ENCODE measurements at places on chromosomes 6 and 20.

DNA sequence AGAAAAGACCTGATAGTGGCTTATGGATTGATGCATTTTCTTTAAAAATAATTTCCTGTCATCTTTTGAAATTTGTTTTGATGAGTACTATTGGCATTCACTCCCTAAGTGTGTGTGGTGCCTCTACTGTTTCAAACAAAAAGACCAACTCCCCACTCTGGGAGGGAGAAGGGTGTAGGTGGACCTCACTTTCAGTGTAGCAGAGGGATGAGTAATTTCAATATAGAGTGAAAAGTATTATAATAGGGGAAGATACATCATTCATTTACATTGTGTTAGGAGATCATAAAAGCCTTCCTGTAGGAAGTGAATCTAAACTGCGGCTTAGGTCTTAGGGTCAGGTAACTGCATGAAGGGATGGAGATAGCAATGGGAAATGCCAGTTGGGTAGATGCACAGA is 46.4 kb downstream of the SAMD3 start:
- DNase-seq, result no peak

DNA sequence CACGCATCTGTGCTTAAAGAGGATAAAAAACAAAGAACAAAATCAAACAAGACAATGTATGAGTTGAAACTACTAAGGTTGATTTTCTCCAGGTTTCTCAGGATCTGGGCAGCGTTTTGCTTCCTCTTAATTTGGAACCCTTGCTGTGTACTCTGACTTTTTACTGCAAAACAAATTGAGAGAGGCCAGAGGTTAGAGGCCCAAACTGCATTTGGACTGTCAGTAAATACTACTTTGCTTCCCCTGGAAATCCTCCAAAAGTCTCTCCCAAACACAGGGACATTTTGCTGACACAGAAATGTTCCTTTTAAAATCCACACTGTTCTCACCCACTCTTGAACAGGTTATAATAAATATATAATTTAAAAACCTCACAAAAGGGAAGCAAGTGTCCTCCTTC is 1.1 kb downstream of the ARG1 start:
- DNase-seq, result no peak

DNA sequence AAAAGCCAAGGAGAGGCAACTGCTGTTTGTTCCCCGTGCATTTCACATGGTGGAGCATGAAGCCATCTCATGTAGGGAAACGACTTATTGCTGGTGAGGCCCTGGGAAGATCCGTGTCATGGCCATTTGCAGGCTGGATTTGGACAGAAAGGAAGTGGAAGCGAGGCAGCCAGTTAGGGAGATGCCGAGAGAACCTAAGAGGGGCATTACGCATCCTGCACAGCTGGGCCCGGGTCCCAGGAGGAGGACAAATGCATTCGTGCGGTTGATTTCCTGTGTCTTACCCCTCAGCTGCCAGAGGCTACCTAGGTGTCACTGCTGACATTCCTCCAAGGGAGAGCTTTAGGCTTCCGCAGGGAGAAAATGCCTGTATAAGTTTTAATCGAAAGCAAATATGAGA is 316.2 kb upstream of the CDYL start:
- no peak for DNase-seq

DNA sequence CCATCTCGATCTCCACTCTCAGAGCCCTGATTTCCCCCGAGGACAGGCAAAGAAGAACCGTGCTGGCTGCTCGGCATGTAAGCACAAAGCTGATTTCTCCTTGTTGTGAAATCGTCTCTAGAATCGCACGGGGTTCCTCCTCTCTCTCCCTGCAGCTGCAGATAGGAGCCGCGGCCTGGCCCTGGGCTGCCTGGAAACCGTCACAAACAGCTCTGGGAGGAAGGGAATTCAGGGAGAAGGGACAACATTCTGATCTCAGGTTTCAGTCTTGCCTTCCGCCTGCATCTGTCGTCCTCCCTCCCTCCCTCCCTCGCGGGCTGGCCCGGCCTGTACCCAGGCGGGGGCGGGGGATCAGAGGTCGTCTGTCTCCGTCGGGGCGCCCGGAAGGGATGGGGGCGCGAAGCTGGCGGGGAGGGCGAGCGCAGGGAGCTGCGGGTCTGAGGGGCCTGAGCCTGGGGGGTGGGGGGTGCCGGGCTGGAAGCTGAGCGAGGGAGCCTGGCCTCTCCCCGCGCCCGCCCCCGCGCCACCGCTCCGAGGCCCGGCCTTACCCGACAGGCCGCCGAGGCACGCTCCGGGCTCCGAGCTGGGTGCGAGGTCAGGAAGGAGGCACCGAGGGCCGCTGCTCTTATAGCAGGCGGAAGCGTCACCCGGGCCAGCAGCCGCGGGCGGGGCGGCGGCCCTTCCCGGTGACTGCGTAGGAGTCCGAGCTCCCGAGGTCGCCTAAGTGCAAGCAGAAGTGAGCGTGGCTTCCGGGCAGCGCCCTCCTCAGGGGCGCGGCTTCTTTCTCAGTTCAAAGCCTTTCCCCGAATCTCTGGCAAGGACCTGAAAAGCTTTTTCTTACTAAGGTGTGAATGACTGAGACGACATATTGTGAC is at the start of gene SERPINB1:
TSS of gene SERPINB1 (minus strand) at position 600 of the 875 bp plus-strand sequence. CDS start 1,277 bp downstream, outside the sequence.
- DNase-seq, result peak; percentile 95

DNA sequence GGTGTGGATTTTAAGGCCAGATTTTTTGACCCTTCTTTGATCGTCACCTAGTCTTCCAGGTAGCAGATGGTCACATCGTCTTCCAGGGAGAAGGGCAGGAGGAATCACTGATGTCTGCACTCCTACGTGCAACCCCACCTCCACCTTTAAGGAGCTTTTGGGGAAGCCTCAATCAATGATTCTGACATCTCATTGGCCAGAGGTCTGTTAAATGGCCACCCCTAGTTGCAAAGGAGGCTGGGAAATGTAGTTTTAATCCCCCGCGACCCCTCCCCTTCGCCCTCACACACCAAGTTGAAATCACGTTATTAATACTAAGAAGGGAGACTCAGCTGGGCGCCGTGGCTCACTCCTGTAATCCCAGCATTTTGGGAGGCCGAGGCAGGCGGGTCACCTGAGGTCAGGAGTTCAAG is 151.4 kb downstream of the BCAS1 start:
- no peak for DNase-seq

GRCh38 chr6:108454356-108454755 is 106.4 kb upstream of the FOXO3 start:
- no peak for DNase-seq

DNA sequence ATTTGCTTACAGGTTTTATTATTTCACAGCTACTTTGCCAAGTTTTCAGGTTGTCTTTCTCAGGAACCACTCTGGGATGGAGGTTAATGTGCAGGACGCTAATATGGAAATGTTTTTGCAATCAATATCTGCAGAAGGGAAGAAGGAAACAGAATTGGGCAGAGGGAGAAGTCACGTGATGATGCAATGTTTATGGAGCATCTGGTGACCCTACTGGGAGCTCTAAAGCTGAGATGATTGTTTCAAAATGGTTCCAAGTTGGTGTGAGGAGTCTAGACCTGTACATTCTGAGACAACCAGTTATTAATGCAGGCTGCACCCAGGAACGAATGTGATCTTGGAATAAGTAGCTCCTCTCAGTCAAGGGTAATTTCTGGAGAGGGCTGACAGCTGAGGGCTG is 905.4 kb upstream of the FLRT3 start:
- DNase-seq, result no peak

- no peak for DNase-seq
Measured at GRCh38 chr6:382883-383810, 8.4 kb upstream of the IRF4 start.

DNA sequence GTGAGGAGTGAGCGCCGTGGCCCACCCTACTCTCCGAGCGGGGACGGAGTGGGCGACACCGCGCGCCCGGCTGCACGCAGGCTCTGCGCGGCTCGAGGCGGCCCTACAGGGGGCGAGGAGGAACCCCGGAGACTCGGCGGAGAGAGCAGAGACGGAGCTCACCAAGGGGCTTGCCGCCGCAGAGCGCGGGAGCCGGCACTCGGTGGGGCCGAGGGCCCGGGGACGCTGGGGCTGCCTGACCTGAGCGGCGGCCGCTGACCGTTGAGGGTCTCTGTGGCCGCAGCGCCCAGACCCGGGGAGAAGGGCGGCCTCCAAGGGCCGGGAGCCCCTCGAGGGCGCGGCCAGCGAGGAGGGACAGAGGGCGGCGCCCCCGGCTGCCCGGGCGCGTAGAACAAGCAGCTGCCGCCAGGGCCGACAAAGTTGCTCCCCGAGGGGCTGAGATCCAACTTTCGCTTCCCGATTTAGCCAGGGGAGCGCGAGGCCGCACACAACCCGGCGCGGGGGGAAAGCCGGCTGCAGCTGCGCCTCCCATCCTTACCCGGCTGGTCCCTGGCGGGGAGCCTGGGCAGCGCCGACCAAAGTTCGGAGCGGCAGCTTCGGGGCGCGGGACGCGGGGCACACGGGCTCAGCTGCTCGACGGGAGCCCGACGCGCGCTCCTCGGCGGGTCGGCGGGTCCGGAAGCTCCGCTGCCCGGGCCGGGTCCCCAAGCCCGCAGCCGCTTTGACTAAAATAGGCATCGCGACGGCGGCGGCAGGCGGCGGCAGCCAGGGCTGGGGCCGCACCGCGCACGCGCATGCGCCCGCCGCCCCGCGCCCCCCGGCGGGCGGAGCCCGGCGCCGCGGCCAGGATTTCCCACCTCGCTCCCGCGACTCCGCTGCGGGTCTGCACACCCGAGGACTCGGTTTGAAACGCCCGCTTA is 43.1 kb downstream of the POPDC3 start:
- DNase-seq, result peak; percentile 85

- DNase-seq, result peak; percentile 12
Measured at GRCh38 chr20:63527184-63527583, 6.6 kb downstream of the PPDPF start.

- no peak for DNase-seq
Measured at GRCh38 chr20:12722091-12722490, 286.7 kb upstream of the SPTLC3 start.

DNA sequence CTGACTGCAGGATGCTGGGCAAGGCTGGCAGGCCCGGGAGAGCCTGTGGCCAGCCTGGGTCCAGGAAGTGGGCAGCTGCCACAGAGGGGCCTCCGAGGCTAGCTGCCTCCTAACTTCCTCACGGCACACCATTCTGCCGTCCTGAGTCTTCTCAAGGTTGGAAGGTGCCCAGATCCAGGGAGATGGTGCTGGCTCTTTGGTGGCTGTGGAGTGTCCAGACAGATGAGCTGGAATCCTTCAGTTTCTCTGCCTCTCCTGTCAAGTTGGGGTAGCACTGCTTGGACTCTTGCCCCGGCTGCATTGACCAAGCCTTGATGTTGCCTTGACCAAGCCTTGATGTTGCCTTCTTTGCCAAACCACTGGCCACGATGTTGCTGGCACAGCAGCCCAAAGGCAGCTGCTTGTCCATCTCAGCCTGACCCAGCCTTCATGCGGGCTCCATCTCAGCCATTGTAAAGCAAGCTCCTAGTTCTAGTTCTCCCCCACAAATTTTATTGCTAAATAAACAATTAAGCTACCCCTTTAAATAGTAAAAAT is 75.1 kb upstream of the AFDN start:
- no peak for DNase-seq

DNA sequence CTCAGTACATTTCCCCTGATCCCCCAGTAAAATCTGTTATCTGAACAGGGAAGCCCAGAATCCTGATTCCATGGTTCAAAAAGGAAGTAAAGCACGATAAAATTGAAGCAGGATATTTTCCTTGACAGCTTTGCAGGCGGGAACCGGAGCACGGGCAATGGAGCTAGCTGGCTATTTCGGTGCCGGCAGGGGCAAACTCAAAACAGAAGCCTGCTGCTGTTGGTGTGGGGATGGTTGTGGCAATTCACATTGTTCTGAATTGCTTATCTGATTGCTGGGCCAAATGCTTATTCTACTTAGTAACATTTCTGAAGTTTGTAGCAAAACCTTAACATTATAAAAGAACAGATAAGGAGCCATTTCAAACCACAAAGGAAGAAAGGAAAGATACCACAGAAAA is 172.4 kb downstream of the MMS22L start:
- DNase-seq, result no peak

- no peak for DNase-seq
Measured at GRCh38 chr6:91099479-91099878, 512.6 kb upstream of the MAP3K7 start.

DNA sequence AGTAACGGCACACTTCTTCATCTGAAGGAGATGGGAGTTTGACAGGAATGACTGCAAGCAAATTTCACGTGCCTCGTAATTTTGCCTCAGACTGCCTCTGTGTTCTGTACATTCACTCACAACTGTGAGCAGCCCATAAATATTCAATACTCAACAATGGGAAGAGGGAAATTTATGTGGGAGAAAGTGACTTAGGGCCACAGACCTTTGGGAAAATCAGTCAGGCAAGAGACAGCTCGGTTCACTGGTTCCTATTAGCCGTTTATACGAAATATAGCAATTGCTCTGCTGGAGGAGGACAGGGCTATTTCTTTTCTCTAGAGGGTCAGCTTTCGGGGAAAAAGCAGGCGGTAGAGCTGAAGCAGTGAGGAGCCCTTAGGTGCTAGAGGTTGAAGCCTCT is 28.0 kb downstream of the OPN5 start:
- DNase-seq, result no peak

- no peak for DNase-seq
Measured at GRCh38 chr6:52426667-52427066, 6.5 kb downstream of the EFHC1 start.

GRCh38 chr6:159067334-159067733 is 22.5 kb upstream of the TAGAP start:
- DNase-seq, result no peak

DNA sequence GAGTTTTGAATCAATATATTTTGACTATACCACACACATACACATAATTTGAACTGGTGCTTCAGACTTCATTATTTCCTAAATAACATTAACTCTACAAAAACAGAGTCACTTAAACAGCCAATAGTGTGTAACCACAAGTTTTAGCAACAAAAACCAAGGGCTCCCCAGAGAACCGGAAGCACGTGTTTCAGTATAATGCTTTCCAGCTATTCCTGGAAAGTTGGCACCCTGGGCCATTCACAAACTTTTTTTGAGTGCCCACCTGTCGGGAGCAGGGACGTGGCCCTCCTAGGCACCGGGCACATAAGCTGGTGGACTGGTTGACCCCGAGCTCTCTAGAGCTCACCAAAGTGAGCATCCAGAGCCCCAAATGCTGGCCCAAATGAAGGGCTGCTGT is 1.9 kb upstream of the SLC35D3 start:
- no peak for DNase-seq

DNA sequence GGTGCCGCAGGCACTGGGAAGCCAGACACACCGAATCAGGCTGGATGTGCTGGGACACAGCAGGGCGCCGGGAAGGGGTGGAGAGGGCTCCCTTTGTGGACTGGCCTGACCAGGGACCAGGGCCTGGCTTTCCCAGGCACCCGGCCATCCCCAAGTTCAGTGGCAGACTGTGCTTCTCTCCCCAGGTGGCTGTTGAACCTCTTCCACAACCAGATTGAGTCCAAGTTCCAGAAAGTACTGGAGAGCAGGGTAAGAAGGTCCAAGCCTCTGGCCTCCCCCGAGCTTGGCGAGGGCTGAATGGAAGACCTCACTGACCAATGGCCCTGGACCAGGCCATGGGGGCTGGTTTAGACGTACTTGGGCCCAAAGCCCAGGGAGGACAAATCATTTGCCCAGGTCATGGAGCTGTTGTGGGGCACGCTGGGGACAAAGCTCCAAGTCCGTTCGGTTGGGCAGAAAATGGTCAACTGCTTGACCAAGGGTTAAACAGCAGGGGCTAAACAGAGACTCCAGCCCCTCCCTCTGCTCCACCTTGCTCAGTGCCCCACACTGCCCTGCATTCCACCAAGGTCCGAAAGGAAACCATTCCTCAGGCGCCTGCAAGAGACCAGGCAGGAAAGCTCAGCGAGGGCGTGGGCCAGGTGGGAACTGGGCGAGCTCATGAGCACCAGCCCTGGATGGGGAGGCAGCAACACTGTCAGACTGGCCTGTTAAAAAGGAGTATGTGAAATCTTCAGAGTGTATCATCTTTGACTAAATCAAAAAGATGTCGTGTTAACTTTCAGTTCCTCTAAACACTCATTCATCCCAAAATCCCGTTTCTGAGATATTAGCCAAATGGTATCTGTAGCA is 9.1 kb downstream of the LBP start:
- no peak for DNase-seq
